ENCODE measurements at places on chromosomes 11 and 22.

GRCh38 chr11:113518716-113519495 lies 43.7 kb upstream of the DRD2 start:
- DNase-seq = no peak

DNA sequence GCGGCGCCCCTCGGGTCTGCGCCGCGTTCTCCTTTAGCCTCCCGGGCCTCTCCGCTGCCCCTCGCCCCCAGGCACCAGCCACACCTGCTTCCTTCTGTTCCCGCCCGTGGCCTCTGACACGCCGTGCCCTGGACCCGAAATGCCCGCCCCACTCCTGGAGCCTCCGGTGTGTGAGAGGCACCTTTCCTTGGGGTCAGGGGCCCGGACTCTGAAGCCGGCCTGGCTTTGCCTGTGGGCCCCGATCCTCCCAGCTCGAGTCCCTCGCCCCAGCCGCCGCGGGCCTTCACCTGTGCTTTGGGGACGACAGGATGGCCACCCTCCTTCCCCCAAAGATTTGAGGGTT lies 661 bp upstream of the CDPF1 start:
- no peak for DNase-seq

DNA sequence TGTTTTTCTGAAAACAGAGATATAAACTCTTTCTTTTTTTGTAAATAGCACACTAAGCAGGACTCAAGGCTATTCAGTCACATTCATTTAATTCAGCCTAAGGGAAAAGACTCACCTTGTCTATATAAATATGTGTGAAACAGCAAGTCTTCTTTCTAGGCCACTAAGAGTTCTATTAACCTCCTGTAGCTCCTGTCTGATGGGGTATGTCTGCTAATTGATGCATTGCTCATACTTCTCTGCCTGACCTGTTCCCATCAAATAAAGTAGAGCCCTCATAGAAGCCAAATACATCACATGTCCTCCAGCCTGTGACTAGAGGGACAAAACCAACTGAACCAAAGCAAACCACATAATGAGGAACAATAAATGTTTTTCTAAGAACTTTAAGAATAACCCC lies 68.2 kb downstream of the MSANTD4 start:
- DNase-seq = no peak

DNA sequence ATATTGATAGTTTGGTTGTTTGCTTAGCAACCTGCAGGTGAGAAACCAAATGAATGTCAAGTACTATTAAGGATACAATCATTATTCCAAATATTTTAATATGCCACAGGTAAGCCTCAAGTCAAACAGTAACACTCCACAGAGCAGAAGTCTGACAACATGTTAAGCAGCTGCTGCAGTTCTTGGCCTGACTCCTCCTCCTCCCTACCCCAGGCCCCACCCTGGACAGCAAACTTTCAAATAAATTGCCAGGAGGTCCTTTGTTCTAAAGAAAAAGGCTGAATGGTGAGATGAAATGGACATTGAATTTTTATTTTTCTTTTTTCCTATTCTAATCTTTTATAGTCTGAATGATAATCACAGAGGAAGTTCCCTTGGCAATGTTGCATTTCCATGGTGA lies 260.0 kb upstream of the POU2AF2 start:
- DNase-seq = no peak

DNA sequence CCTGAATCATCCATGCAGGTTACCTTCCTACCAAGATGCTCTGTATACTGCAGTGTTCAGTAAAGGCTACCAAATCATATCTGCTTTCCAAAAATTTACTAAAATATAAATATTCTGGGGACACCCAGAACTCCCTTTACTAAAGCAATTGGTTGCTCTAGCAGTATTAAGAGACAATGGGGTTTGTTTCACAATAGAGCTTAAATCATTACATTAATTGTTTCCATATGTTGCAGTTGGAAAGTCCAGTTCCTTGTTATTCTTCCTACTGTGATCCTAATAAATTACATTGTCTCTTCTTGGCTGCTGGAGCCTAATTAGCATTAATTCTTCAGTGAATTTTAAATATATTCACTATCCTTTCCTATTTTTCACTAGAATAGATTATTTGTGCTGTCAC lies 316.0 kb upstream of the MTNR1B start:
- DNase-seq = no peak

DNA sequence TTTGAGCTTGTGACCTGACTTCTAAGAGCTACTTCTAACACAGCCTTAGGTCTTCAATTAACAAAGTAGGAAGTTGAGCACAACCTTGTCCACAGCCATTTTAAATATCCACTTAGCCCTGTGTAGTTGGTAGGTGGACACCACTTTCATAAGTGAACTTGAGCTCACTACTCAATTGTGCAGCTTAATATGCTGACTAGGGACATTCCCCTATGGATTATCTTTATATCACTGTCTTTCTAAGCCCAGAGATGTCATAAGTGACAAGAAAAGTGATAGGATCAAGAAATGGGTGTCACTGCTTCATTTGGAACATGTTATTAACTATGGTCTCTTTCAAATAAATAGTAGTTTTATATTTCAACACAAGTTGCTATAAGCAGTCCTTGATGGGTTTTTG lies 4.0 kb upstream of the ATP5MG start:
- no peak for DNase-seq

DNA sequence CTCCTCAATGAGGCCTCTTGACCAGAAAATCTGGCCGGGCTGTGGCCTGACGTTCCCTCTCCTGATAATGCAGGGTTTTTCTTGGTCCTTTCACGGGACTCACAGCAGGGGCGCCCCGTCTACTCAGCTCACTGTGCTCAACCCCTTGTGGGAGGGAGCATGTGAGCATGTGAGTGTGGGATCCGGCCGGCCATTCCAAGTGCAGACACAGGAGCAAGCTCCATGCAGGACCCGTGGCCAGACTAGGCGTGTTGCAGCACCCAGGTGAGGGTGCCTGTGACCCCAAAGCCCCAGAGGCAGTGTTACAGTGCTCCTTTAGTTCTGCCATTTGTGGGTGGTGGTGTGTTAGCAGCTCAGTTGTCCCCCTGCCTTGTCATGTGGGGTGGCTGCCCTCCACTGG lies 18.0 kb downstream of the DHCR7 start:
- no peak for DNase-seq

DNA sequence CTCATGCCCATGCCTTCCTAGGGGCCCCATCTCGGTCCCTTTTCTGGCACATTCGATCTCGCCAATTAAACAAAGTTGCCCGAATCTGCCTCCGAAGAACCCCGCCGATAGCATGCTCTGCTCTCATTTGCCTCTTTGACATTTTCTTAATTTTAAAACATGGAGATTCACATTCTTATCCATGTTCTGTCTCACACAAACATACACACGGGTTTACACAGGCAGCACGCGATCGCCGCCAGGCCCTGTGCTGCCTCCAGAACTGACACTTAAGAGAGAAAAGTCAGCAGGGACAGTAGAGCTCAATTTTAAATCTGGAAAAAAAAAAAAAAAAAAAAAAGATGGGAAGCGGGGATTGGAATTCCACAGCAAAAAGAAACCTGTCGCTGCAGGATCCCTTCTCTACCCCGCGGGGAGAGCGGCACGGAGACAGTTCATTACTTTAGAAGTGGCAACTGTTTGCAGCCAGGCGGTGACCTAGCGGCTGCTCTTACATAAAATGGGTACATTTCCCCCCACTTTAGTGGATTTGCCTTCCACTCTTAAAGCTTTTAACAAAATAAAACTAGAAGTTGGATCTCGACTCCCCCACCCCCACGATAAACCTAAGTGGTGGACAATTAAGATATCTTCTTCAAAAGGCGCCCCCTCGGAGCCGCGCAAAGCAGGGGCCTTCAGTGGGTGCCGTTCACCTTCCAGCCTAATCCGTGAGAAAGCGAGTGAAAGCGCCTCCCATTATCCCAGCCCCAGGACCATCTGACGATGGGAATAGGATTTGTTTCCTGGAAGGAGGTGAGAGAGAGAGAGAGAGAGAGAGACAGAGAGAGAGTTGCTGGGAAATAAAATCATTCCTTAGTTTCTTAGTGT lies 13.7 kb downstream of the PAX6 start:
- no peak for DNase-seq

- DNase-seq = no peak
Measured at GRCh38 chr22:33908171-33909074, 11.9 kb downstream of the LARGE1 start.

DNA sequence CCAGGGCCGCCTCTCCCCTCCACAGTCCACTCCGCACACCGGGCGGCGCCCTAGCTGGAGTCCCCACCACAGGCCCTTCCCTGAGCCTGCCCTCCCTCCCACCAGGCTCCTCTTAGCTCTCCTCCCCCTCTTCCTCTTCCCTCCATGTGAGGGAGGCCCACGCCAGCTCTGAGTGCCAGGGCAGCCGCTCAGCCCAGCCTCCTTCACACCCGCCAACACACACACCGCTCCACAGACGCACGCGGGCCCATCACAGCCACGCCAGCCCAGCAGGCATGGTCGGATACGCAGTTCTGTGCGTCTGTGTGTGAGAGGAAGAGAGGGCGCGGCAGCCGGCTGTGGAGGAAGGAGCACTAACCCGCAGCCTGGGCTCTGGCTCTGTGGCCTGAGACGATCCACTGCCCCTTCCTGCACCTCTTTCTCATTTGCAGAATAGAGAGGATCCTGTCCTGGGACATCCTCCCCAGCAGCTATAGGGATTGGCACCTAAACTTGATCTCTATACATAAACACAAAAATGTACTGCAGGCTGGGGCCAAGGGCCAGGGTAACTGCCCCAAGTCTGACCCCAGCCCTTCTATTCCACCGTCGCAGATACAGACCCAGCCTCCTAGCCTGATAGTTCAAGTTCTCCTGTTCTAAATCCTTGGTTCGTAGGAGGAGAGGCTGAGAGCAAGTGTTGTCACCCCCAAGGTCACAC lies 3.5 kb downstream of the CHRM4 start:
- DNase-seq = no peak

DNA sequence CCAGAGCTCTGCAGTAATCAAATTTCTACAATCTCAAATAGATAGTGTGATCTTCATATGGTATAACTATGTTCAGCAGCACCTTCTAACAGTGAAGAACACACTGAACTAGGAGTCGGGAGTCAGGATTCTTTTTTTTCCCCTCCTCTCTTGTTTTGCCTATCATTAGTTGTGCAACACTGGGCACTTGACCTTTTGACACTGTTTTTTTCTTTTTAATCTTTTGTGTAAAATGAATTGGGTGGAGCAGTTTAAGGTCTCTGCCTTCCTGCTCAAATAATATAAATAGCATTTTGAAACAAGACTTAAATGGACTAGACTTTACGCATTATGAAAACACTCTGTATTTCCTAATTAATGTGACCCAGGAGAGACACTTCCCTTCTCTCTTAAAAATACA lies 39.7 kb downstream of the CTSC start:
- DNase-seq = no peak

DNA sequence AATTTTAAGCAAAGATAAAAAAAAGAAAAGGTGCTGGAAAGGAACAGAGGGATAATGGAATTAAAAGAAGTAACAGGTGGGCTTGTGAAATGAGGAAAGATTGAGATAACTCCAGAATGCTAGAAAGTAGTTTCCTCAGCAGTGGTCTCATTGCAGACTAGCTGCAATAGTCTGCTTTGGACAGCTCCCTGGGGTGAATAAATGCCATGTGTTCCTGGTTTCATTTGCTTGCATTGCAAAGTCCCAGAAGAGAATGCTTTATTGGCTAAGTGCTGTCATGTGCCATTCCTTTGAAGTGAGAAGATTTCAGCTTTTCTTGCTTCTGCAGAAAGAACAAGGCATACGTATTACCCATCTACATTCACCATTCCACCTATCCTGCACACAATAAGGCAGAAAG lies 478.8 kb upstream of the RAG2 start:
- no peak for DNase-seq

DNA sequence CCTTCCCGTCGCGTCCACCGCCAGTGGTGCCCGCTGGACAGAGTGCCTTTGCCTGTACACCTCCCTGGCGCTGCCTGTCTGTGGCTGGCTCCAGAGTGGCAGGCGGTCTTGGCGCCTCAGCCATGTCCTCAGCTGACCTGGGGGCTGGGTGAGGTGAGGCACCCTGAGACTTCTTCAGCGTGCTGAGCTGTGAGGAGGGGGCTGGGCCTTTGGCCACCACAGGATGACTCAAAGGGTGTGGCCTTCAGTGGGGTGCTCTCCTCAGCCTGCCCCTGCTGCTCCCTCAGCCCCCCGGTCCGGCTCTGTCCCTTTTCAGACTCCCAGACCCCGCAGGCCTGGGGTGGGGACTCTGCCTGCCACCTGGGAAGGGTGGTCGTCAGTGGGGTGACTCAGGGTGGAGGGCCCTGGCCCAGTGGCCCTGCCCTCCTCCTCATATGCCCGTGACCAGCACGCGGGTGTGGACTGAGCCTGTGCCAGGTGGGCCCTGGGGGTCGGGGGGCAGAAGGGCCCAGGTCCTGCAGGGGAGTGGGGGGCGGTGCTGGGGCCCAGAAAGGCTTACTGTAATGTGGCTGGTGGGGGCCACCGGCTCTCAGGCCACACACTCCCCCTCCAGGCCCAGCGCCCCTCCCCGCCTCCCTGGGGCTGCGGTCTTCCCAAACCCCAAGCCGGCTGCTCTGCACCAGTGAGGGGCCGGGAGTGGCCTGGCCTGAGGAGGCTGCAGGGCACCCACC lies 15.9 kb downstream of the CRELD2 start:
- no peak for DNase-seq

- DNase-seq = no peak
Measured at GRCh38 chr22:45599836-45600577, 71.6 kb upstream of the ATXN10 start.

Measured in osteocyte (in vitro differentiated cells).